Glutamatergic neuron (in vitro differentiated cells): ENCODE measurements at places on chromosomes 6 and 20.

DNA sequence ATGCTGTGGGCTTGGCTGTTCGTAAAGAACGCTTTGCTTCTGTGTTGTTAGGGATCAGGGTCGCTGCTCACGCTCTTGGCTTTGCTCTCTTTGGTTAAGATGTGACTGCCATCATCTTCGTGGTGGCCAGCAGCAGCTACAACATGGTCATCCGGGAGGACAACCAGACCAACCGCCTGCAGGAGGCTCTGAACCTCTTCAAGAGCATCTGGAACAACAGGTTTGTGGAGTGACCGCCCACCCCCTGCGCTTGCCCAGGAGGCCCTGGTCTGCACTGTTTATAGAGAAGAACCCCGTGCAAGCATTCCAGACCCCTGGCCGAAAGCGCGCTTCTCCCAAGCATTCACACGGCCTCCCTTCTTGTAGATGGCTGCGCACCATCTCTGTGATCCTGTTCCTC, 57.1 kb downstream of the GNAS start:
- DNase-seq = no peak

GRCh38 chr6:52582996-52583395, 6.1 kb upstream of the TRAM2 start:
- DNase-seq = no peak

GRCh38 chr6:43036712-43037111, 15.3 kb downstream of the RRP36 start:
- no peak for DNase-seq

DNA sequence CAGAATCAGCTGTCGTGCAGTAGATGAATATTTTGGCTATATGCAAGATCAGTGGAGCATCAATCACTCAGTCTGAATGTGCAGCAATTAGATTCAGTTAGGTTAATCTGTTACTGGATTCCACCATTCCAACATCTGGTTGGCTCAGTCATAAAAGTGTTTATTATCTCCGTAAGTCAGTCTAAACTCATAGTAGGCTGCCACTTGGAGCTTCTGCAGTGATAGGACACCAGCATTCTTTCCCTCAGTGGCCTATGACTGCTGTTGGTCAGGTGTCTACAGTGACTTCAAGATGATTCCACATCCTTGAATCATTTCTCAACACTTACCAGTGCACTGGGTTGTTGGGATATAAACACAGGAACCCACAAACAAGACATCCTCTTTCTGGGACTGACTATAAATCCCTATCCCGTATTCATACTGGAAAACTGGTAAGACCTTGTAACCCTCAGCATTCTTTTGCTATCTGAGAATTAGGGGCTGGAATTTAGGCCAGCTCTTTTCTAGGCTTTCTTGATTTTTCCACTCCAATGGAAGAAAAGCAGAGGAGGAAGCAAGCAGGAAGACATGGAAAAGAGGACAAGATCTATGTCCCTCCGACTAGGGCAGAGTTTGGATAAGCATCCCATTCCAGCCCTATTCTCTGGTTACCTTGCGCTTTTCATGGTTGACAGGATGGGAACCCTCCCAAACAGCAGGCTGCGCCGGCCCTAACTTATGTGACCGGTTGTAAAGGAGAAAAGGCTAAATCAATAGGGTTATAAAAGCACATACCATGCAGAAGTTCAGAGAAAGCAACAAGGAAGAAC, 919.6 kb downstream of the KIF16B start:
- no peak for DNase-seq

GRCh38 chr6:86217906-86218305, 575.2 kb upstream of the SYNCRIP start:
- no peak for DNase-seq

DNA sequence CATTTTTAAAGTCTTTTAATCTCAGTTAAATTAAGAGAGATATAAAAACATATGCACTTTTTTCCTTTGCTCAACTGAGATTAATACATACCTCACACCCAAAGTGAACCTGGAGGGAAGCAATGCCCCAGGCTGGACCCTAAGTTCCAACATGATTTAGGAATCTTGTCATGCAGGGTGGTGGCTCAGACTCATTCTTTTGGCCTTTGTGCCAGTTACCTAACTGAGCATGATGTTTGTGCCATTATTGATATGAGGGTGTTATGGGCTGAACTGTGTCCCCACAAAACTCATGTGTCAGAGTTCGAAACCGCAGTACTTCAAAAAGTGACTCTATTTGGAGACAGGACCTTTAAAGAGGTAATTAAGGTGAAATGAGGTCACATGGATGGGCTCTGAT, 188.0 kb downstream of the ARHGAP18 start:
- DNase-seq = no peak

GRCh38 chr6:34056305-34057108, 89.4 kb downstream of the GRM4 start:
- peak; percentile 49 for DNase-seq
